ENCODE measurements at places on chromosomes 6 and 20.

DNA sequence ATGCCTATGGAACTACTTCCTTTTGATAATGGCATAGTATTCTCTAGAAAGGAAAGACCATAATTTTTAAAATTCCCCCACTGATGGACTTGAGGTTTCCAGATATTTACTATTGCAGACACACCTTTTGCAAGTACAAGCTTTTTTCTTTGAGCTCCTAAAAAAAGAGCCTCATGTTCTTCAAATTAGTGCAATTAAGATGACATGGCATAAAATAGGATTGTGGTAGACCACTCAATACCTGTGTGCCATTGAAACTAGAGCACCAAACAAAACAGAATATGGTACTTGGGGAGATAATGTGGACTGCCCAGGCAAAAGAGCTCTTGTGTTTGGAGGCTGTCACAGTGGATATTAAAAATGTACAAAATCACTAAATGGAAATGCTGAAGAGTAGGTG is 19.0 kb upstream of the LAMA2 start:
- no peak for DNase-seq

GRCh38 chr6:24284006-24284405 is 73.9 kb downstream of the DCDC2 start:
- no peak for DNase-seq

GRCh38 chr20:21505161-21505809 is 8.6 kb downstream of the NKX2-2 start:
- DNase-seq, result peak; percentile 67

- DNase-seq, result no peak
Observed at GRCh38 chr20:1324598-1325172, 4.3 kb downstream of the SDCBP2 start.

- peak; percentile 99 for DNase-seq
Observed at GRCh38 chr6:159789377-159790148, at the start of gene TCP1. Gene TCP1, minus strand, starts transcription at chr6:159789602. Its CDS starts 134 bp downstream, at chr6:159789468.

DNA sequence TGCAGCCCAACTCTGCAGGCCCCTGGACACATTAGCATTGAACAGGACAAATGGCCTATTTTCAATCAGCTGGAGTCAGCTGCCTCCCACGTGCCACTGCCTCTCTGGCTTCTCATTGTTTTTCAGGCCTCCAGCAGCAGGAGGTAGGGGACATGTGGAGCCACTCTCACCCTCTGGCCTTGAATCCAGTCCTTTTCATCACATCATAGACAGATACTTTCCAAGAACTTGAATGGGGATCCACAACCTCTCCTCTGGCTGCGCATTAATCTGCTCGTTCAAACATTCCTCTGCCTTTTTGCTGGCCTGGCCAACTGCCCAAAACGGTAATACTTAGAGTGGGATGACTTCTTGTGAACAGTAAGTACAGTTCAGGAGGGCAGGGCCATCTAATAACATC is 592.3 kb downstream of the PKHD1 start:
- no peak for DNase-seq

DNA sequence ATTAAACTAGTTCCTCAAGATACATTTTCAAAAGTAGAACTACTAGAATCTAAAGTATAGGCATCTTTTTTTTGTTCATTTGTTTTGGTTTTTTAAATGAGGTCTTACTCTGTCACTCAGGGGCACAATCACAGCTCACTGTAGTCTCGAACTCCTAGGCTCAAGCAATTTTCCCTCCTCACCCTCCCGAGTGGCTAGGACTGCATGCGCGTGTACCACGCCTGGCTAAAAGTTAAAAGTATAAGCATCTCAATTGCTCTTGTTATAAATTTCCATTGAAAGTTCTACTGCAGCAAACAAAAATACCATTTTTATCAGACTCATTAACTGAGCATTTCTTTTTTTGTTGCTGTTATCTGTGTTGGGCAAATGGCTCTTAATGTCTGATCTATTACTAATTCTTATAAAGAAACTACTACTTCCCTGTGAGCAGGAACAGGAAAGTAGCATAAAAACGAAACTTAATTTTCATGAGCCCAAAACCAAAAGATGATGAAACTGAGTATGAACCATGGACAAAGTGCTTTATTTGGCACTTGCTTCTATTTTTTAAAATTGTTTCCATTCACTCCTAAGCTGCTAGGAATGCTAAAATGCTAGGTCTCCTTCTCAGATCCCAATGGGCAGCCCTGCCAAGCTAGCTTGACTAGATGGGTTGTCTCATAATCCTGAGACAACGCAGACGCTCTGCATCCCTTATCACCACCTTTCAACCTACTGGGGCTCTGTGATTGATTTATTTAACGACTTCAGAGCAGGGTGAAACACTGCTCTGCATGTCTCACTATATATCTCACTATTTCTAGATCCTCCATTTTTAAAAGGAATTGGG is 36.9 kb downstream of the TRPC4AP start:
- no peak for DNase-seq
